Heart right ventricle (tissue), 16 donors: ENCODE measurements at places on chromosomes 5 and 9. TPM values are rescaled to one million over a fixed set of nuclear protein-coding genes. Genes with fewer than 3 reads are reported as not detected.

The PTBP3 gene
- 35.5 TPM for total RNA-seq

The PCDHB7 gene
- 1.1 TPM for total RNA-seq

The DYNC2I2 gene
- 44.8 TPM for total RNA-seq

The CD74 gene
- 207 TPM for total RNA-seq

The LRRTM2 gene
- not detected for total RNA-seq
